Myometrial cell (primary cell): ENCODE measurements at places on chromosomes 2 and 18. TPM values are rescaled to one million over a fixed set of nuclear protein-coding genes. Genes with fewer than 3 reads are reported as not detected.

APOB gene
- not detected in 2 replicates for total RNA-seq

CCDC74A gene
- 20.0 and 30.3 TPM in 2 replicates for total RNA-seq

IL36G gene
- total RNA-seq = not detected in 2 replicates

SP5 gene
- total RNA-seq = not detected in 2 replicates

PJVK gene
- 0.35 and 1.4 TPM in 2 replicates for total RNA-seq

GPR75 gene
- total RNA-seq = 1.4 and 1.8 TPM in 2 replicates

G6PC2 gene
- not detected in 2 replicates for total RNA-seq
